ENCODE measurements at places on chromosomes 6 and 20. TPM values are rescaled to one million over a fixed set of nuclear protein-coding genes. Genes with fewer than 3 reads are reported as not detected.

Gene TMEM74B
- 0.17 TPM for total RNA-seq

Gene BTNL2
- not detected for total RNA-seq

Gene PROKR2
- not detected for total RNA-seq

Gene CDSN
- total RNA-seq: under 0.01 TPM

Gene GPX5
- not detected for total RNA-seq

Gene FHL5
- not detected for total RNA-seq

Gene CRISP2
- 0.10 TPM for total RNA-seq

Gene ID4
- total RNA-seq: 17.3 TPM

Gene ZNF184
- 7.6 TPM for total RNA-seq

Gene SOX12
- 2.6 TPM for total RNA-seq

Gene ABHD16B
- not detected for total RNA-seq

Gene COL10A1
- not detected for total RNA-seq

Gene DLK2
- 1.3 TPM for total RNA-seq

Gene C6orf58
- 1.0 TPM for total RNA-seq

Gene C4A
- 42.4 TPM for total RNA-seq

Gene ULBP2
- 8.2 TPM for total RNA-seq

- DNase-seq: no peak
These were observed 238.9 kb downstream of the ERMARD start for GRCh38 chr6:169990095-169991030.

GRCh38 chr6:170505306-170505705 lies 47.8 kb downstream of the PSMB1 start:
- DNase-seq: no peak

- DNase-seq: peak; percentile 21
These were observed 488.7 kb upstream of the NRSN1 start for GRCh38 chr6:23637296-23637695.

- DNase-seq: peak; percentile 18
These were observed 903.4 kb upstream of the FLRT3 start for GRCh38 chr20:15240801-15241200.

- no peak for DNase-seq
These were observed 417.1 kb downstream of the CDC5L start for GRCh38 chr6:44804546-44805159.

DNA sequence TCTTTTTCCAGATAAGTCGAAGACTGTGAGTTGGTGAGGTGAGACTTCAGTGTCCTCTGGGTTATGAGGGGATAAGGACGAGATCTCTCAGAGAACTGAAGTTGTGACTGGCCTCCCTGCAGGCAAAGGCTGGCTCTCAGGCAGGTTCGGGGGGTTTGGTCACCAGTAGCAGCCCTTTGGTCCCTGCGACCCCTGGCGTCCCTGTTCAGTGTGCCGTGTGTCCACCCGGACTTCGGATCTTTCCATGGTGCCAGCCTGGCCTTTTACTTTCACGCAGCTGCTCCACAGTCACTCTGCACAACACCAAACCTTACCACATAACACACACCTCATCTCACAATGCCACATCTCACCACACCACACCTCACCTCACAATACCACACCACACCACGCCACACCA lies 131.9 kb downstream of the ERMARD start:
- no peak for DNase-seq

DNA sequence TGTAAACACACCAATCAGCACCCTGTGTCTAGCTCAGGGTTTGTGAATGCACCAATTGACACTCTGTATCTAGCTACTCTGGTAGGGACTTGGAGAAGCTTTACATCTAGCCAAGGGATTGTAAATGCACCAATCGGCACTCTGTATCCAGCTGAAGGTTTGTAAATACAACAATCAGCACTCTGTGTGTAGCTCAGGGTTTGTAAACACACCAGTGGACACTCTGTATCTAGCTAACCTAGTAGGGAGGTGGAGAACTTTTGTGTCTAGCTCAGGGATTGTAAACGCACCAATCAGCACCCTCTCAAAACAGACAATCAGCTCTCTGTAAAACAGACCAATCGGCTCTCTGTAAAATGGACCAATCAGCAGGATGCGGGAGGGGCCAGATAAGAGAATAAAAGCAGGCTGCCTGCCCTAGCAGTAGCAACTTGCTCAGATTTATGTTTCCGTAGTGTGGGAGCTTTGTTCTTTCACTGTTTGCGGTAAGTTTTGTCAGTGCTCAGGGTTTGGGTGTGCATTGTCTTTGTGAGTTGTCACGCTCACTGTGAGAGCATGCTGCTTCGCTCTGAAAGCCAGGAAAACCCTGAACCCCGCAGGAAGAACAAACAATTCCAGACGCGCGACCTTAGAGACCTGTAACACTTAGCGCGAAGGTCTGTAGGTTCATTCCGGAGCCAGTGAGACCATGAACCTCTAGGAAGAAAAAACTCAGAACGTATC lies 37.0 kb downstream of the RIOK1 start:
- DNase-seq: no peak

- no peak for DNase-seq
These were observed 184.5 kb upstream of the SLC24A3 start for GRCh38 chr20:19027971-19028370.

- no peak for DNase-seq
These were observed 13.6 kb downstream of the ARID1B start for GRCh38 chr6:156790711-156791319.

- DNase-seq: peak; percentile 59
These were observed 474.0 kb downstream of the TFAP2B start for GRCh38 chr6:51292659-51293058.

- DNase-seq: no peak
These were observed 71.1 kb downstream of the TASP1 start for GRCh38 chr20:13567663-13568062.

- no peak for DNase-seq
These were observed 609.3 kb upstream of the CITED2 start for GRCh38 chr6:139983555-139984276.

- DNase-seq: no peak
These were observed 66.3 kb downstream of the RBM38 start for GRCh38 chr20:57457243-57458095.

- no peak for DNase-seq
These were observed 221.9 kb upstream of the CDH4 start for GRCh38 chr20:61030130-61030529.

DNA sequence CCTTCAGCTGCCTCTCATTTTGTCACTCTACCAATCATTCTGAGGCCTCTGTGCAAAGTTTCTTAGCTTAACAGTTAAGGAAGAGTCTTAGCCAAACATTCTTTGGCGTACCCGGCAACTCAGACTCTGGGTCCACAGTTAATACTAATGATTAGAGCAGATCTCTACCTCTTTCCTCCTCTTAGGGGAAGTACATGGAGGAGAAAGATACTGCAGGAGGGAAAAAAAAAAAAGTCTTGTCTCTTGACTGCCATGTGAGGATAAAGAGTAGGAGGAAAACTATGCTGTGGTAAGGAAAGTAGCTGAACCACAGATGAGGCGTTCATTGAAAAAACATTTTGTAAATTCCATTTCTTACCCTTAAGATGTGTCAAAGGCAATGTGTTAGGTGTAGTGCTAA lies 44.0 kb upstream of the MARCKS start:
- peak; percentile 88 for DNase-seq

DNA sequence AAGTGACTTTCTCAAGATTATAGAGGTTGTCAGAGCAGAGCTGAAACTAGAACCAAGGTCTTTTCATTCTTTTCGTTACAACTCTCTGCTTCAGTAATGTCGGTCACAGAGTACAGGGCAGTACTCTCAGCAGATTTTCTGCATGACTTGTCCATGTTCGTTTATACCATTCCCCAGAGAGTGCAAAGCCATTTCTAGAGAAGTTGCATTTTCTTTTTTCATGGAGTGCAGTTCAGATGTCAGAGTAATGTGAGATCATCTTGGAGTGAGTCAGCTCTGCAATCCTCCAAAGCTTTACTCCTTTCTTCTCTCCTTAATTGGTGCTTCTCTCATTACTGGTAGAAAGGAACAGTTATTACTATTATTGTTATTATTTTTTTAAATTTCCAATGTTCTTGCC lies 115.6 kb upstream of the B3GAT2 start:
- DNase-seq: peak; percentile 71

DNA sequence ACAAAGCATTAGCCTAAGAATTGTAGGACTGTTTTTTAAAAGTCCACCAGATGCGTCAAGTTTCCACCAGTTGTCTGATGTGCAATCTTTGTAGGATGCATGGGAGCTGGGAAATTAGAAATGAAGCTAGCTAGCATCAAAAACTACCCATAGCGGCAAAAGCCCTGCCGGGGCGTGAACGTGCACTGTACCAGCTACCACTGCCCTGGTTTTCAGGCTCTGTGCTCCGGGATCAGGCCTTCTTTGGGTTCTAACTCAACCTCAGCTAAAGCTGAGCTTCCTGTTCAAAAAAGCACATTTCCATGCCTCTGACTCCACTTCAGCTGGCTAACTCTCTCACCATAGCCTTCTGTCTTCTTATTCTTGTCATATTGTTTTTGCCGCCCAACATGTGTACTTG lies 26.9 kb upstream of the FUCA2 start:
- DNase-seq: no peak

- no peak for DNase-seq
These were observed 701.9 kb upstream of the MAP3K7 start for GRCh38 chr6:91288741-91289140.

GRCh38 chr6:158653577-158654354 lies 3.9 kb downstream of the SYTL3 start:
- DNase-seq: no peak

DNA sequence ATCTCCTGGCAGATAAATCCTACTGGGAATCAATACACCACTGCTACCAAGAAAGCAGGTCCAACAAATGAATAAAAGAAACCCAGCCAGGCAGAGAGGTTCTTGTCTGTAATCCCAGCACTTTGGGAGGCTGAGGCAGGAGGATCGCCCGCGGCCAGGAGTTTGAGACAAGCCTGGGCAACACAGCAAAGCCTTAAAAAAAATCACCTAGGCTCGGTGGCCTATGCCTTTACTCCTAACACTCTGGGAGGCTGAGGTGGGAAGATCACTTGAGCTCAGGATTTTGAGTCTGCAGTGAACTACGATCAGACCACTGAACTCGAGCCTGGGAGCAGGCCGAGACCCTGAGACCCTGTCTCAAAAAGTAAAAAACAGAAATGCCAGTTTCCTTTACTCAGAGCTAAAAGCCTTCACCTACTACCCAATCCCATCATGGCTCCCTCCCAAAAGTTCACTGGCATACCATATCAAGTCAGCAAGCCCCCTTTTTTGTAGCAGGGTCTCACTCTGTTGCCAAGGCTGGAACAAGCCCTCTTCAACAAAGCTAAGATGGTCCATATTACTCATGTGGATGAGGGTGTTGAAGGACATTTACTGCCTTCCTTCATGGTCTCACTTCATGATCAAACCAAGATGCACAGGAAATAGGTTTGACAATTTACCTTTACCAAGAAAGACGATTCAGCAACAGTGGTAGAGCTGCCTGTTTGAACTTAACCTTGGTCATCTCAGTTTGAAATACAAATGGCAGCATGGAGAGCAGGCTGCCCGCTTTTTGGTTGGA lies 5.3 kb downstream of the SNX5 start:
- no peak for DNase-seq

DNA sequence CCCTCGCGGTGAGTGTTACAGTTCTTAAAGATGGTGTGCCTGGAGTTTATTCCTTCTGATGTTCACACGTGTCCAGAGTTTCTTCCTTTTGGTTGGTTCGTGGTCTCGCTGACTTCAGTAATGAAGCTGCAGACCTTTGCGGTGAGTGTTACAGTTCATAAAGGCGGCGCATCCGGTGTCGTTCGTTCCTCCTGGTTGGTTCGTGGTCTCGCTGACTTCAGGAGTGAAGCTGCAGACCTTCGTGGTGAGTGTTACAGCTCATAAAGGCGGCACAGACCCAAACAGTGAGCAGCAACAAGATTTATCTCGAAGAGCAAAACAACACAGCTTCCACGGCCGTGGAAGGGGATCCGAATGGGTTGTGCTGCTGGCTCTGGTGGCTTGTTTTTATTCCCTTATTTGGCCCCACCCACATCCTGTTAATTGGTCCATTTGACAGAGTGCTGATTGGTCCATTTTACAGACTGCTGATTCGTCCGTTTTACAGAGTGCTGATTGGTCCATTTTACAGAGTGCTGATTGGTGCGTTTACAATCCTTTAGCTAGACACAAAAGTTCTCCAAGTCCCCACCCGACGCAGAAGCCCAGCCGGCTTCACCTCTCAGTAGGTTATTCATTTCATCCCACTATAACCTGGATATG lies 48.2 kb upstream of the ARG1 start:
- no peak for DNase-seq

All from renal cortical epithelial cell (primary cell).